Right ventricle myocardium inferior (tissue), 1 donor: ENCODE measurements at places on chromosomes 7 and 10. TPM values are rescaled to one million over a fixed set of nuclear protein-coding genes. Genes with fewer than 3 reads are reported as not detected.

GRCh38 chr10:1467334-1468076 lies 269.8 kb downstream of the ADARB2 start:
- no peak for DNase-seq

GRCh38 chr10:75329190-75329745 lies 72.3 kb downstream of the ZNF503 start:
- no peak for DNase-seq

TBX20 gene
- total RNA-seq, result 138 TPM

DNA sequence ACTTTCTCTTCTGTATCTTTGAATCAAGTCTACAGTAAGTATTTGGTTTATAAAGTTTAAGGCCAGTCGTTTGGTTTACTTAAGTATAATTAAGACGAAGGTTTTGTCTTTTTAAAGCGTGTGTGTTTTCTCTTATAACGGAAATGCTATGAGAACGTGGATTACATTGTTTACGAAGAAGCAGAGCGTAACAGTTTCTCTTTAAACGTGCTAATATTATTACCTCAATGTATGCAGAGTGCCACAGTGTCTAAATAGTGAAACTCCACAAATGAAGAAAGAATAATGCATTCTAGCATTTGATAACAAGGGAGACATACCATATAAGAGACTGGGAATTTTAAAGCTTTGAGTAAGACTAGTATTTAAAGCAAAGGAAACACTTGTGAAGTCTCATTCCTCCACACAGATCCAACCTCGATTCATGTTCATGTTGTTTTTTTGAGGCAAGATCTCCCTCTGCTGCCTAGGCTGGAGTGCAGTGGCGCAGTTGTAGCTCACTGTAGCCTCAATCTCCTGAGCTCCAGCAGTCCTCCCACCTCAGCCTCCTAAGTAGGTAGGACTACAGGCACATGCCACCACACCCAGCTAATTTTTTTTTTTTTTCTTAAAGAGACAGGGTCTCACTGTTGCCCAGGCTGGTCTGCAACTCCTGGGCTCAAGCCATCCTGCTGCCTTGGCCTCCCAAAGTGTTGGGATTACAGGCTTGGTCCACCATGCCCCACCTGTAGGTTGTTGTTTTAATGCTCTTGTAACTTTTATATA lies 75.1 kb downstream of the ANKRD61 start:
- no peak for DNase-seq

DNA sequence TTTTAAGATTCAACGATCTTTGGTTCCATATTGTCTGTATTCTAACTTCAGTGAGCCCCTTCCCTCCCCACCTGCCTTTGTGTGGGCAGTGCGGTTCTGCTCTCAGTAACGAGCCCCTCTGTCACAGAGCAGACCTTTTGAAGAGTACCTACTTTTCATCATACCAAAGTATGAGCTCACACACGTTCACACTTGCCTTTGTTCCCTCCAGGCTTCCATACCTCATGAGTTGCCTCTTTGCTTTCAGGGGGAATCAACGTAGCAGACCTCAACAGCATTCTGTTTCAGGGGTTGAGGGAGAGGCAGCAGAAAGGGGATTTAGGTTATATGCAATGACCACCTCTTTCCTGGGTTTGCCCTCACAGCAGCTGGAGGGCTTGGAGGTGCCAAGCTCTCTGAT lies 211.4 kb upstream of the MDFIC start:
- no peak for DNase-seq

- no peak for DNase-seq
These were observed 422.8 kb downstream of the DPP6 start for GRCh38 chr7:154474903-154475520.
